ENCODE measurements at places on chromosomes 2 and 18. TPM values are rescaled to one million over a fixed set of nuclear protein-coding genes. Genes with fewer than 3 reads are reported as not detected.

DNA sequence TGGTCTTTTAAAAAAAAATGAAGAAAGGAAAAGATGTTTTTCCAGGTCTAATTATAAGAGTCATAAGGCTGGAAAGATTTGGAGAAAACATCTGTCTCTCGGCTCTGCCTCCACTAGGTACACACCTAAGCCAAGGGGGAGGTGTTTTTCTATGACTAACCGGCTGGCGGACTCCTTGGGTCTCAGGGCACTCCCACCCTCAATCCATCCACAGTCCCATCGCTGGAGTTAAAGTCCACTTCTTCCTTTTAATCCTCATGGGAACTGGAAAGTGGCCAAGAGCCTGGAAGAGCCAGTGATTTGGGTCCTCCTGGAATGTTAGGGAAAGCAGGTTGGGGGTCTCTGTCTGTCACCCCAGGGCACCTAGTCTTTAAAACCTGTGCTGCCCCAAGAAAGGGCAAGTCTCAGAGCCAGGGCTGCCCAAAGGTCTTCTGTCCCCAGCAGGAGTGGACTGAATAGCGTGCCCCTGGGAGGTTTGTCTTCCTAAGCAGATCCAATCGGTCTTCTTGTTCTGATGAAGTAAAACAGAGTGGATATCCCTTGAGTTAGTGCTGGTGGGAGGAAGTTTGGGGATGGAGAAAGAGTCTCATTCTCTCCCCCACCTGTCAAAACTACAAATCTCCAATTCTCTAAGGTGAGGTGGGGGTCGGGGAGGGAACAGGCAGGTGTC lies 66.4 kb downstream of the MCFD2 start:
- DNase-seq, result no peak

- DNase-seq, result peak; percentile 73
Measured at GRCh38 chr2:14635391-14635871, 2.9 kb downstream of the LRATD1 start.

GRCh38 chr2:239141021-239141760 lies 259.6 kb downstream of the HDAC4 start:
- no peak for DNase-seq

- no peak for DNase-seq
Measured at GRCh38 chr2:101108357-101108756, 42.8 kb downstream of the TBC1D8 start.

- DNase-seq, result no peak
Measured at GRCh38 chr2:129139380-129139779, 820.7 kb upstream of the HS6ST1 start.

DNA sequence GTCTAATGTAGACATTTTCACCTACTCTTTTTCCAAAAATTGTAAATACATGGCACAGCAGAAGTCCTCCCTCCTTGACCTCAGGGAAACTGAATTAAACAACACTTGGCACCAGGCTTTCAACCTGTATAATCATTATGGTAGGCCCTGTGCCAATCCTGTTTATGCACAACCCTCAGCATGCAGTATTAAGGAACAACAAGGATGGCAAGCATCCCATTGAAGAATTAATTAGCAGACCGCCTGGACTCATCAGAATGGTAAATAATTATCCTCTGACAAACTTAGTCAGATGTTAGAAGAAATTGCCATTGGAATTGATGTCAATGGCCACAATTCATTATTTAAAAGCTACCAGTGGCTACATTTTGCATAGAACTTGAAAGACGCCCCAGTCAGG lies 66.3 kb upstream of the GALNT5 start:
- DNase-seq, result no peak

- DNase-seq, result peak; percentile 36
Measured at GRCh38 chr18:33010149-33010548, 237.3 kb upstream of the KLHL14 start.

- peak; percentile 47 for DNase-seq
Measured at GRCh38 chr18:8808001-8808400, 102.6 kb downstream of the MTCL1 start.

GRCh38 chr2:143698352-143698751 lies 569.1 kb downstream of the ARHGAP15 start:
- no peak for DNase-seq

GRCh38 chr2:130371723-130372054 lies 15.8 kb downstream of the PTPN18 start:
- no peak for DNase-seq

- no peak for DNase-seq
Measured at GRCh38 chr2:39995005-39995737, 216.1 kb upstream of the THUMPD2 start.

GRCh38 chr2:36337354-36337753 lies 18.2 kb upstream of the CRIM1 start:
- DNase-seq, result no peak

DNA sequence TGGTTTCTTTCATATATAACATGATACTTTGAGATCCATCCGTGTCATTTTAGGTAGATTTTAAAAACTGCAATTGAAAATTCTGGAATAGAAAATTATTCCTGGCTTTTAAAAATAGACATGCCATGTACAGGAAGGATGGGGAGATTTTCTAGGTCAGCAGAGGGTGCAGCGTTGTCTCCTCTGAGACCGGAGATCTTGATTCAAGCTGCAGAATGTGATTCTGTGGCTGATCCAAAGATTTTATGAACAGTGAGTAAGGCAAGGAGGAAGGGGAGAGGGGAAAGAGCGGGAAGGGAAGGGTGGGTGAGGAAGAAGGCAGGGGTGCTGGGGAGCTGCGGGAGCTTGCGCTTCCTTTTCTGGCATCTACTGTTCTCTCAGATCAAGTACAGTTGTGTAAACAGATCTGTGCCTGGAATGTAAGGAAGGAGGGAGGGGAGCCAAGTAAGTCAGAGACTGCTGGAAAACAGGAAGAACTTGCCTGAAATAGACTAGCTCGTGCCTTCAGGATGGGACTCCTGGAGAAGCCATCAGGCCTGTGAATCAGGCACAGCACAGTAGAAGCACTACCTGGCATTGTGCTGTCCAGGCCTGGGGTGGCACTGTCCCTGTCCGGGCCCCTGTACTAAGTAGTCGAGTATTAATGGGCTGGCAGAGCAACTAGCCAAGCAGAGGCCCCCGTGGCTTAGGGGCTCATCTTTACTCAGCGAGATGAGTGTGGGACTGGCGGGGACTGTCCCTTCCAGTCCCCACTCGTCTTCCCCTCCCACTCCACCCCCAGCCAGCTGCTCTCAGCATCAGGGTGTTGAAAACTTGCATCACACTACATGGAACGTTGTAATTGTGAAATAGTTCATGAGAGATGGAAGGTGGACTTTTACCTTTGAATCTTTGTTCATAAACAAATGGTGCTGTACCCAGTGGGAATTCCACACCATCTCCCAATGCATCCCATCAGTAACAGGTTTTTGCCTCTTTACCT lies 163.5 kb downstream of the UXS1 start:
- DNase-seq, result peak; percentile 57

ALK gene
- 0.27 TPM for total RNA-seq

SRBD1 gene
- total RNA-seq, result 17.5 TPM

ESPNL gene
- total RNA-seq, result 8.5 TPM

B4GALT6 gene
- not detected for total RNA-seq

OTOS gene
- total RNA-seq, result not detected

ANKRD30BL gene
- not detected for total RNA-seq
